ENCODE measurements at places on chromosomes 16 and 17. TPM values are rescaled to one million over a fixed set of nuclear protein-coding genes. Genes with fewer than 3 reads are reported as not detected.

DNA sequence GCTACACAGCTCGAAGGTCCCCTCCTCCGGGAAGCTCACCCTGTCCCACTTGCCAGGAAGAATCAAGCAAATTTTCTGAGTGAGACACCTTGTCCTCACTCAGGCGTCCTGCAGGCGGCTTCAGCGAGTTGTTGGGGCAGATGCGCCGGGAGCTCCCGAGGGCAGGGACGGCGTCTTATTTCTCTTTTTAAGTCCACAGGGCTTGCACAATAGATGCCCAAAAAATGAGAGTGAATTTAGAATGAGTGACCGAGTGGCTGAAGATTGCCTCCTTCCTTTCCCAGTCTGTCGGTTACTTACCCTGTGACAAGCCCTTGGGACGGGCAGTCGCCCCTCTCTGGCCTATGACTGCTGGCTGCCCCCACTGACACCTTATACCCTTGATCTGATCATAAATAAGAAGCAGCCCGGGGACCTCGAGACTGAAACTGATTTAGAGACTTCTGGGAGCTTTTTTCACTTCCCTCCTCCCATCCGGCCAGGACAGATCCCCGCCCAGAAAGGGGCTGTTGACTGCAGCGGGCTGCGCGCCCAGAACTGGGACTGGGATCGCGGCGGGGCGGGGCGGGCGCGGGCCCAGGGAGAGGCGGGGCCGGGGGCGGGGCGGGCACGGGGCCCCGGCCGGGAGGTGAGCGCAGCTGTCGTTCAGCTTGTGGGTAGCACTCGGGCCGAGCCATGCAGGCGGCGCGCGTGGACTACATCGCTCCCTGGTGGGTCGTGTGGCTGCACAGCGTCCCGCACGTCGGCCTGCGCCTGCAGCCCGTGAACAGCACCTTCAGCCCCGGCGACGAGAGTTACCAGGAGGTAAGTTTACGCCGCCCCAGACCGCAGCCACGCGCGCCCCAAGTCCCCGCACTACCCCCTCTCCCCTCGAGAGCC, at the start of gene TTYH2:
TSS of gene TTYH2 (plus strand) at position 659 of the 879 bp plus-strand sequence. CDS start at position 676, 17 bp downstream.
- no peak for DNase-seq
- peak within 1 kb of the TSS; percentile 78 for H3K27ac ChIP-seq
- peak within 1 kb of the TSS; percentile 49 for H3K4me3 ChIP-seq

DNA sequence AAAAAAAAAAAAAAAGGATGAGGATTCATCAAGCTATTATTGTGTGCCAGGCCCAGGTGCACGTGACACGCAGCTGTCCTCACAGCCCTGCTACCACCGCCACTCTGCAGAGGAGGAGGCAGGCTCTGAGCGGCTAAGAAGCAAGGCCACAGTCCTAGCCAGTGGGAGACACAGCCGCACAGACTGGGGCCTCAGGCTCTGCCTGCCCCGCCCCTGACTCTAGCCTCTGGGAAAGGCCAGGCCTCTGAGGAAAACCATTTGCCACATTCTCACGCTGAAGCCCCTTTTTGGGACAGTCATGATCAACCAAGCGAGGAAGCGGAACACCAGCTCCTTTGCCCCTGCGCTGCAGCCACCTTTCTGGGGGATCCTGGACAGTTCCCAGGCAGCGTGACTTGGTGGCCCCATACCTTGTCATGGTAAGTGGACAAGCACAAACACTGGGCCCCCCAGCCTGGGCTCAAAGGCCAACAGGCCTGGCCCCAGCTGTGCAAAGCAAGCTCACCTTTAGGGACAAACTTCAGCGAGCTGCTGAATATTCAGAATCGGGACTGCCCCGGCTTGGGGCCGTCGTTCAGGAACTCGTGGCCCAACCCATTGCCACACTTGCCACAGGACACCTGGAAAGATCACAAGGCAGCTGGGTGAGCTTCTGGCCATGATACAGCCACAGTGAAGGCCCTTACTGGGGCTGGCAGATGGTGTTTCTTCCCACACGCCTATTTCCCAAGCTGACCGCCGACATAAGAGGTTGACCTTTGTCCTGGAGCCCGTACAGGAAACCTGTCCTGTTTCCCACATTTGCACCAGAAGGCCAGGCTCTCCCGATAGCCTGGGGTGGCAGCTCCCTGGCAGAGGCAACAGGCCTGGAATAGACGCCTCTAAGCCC, 2.5 kb downstream of the MSRB1 start:
- no peaks in the 10 kb centered on the region for H3K36me3 ChIP-seq
- no peaks in the 10 kb centered on the region for H3K27me3 ChIP-seq
- no peak overlapping the region for H3K27ac ChIP-seq
- peaks cover 11% of the 10 kb centered on the region for H3K4me1 ChIP-seq
- no peak for DNase-seq

- peaks cover 28% of the 10 kb centered on the region for H3K4me1 ChIP-seq
- H3K36me3 ChIP-seq = no peaks in the 10 kb centered on the region
- no peak for DNase-seq
- no peaks in the 10 kb centered on the region for H3K27me3 ChIP-seq
- peak overlapping the region; percentile 49 for H3K4me3 ChIP-seq
Measured at GRCh38 chr17:81018044-81018802, 16.7 kb upstream of the BAIAP2 start.

TNFSF13 gene
- 2.3 TPM for total RNA-seq

- H3K4me3 ChIP-seq = no peak overlapping the region
- H3K27ac ChIP-seq = no peak overlapping the region
- peaks cover 19% of the 10 kb centered on the region for H3K4me1 ChIP-seq
- H3K27me3 ChIP-seq = no peaks in the 10 kb centered on the region
- no peak for DNase-seq
- H3K36me3 ChIP-seq = no peaks in the 10 kb centered on the region
Measured at GRCh38 chr16:75083813-75084212, 32.8 kb downstream of the LDHD start.

PHF12 gene
- total RNA-seq = 79.1 TPM

GRCh38 chr17:78672005-78672404, 94.8 kb upstream of the DNAH17 start:
- H3K27me3 ChIP-seq = no peaks in the 10 kb centered on the region
- no peaks in the 10 kb centered on the region for H3K4me1 ChIP-seq
- H3K4me3 ChIP-seq = no peak overlapping the region
- no peak overlapping the region for H3K27ac ChIP-seq
- no peak for DNase-seq

DNA sequence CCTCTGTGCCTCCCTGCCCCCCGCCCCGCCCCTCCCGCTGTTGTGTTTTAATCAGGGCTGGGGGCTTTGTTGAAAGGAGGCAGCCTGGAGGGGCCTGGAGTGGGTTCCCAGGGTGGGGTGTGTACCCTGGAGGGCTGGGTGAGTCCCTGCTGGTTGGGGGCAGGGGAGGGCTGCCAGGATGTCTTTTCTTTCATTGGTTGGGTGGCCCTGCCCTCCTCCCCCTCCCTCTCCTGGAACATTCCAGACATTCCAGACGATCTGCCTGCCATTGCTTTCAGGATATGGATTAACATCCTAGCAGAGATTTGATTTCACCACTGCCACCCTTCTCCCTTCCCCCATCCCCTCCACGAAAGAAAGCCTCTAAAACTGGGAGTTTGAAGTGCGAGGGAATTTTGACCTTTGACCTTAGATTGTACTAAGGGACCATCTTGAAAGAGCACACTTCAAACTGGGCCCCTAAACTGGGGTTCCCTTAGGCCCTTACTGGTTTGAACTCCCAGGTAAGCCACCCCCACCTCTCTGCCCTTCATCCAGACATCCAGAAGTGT, 25.3 kb downstream of the IGF2BP1 start:
- no peaks in the 10 kb centered on the region for H3K36me3 ChIP-seq
- peaks cover 18% of the 10 kb centered on the region for H3K4me1 ChIP-seq
- H3K27ac ChIP-seq = peak overlapping the region; percentile 37
- no peak overlapping the region for H3K4me3 ChIP-seq

RAB37 gene
- 1.5 TPM for total RNA-seq

- no peak overlapping the region for H3K27ac ChIP-seq
- no peaks in the 10 kb centered on the region for H3K36me3 ChIP-seq
- no peak overlapping the region for H3K4me3 ChIP-seq
Measured at GRCh38 chr16:20928774-20929411, 28.3 kb downstream of the LYRM1 start.

GRCh38 chr16:15829460-15829859, 27.4 kb downstream of the MYH11 start:
- no peak overlapping the region for H3K27ac ChIP-seq
- no peak overlapping the region for H3K4me3 ChIP-seq
- no peaks in the 10 kb centered on the region for H3K36me3 ChIP-seq
- H3K27me3 ChIP-seq = no peaks in the 10 kb centered on the region
- DNase-seq = no peak
- H3K4me1 ChIP-seq = no peaks in the 10 kb centered on the region

KCNJ12 gene
- 2.7 TPM for total RNA-seq

SRCIN1 gene
- 12.8 TPM for total RNA-seq

DNA sequence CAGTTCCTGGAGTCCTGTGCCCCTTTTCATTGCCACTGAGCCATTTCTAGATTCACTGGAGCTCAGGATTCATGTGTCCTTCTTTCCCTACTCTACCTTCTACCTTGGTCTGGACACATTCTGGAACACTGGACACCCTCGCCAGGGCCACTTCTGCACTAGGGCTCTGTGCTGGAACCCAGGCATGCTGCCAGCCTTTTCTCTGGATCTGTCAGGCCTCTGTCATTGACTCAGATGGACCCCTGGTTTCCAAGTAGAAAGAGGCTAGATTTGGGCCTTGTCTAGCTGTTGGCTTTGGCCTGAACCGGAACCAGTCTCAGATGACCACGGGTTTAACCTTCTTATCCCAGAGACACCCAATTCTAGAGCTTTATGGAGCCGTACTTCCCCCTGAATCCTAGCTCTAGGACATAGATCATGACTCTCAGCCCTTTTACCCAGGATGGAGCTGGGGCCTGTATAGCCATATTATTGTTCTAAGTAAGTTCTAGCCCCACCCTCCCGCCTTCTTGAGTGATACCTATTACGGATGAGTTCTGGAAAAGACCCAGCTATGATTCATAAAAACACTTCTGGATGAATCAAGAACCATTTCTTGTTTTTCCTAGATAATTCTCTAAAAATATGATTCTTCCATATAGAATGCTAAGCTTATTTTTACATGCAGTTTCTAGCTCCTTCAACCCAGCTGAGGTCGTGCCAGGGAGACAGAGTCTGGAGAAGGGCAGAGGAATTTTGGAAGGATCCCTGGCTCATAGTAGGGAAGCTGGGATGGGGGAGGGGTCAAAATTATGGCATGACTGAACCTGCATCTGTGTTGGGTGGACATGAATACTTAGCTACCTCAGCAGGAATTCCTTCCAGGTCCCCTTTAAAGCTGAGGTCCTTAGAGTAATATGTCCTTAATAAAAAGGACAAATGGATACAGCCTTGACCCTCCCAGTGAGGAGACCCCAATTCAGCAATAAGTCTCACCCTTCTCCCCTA, 1.1 kb upstream of the CHRNB1 start:
- no peak for DNase-seq
- peaks cover 16% of the 10 kb centered on the region for H3K4me1 ChIP-seq
